Immature natural killer cell (primary cell): ENCODE measurements at places on chromosomes 5 and 9. TPM values are rescaled to one million over a fixed set of nuclear protein-coding genes. Genes with fewer than 3 reads are reported as not detected.

- peaks cover 25% of the 10 kb centered on the region for H3K4me1 ChIP-seq
- peaks cover 6% of the 10 kb centered on the region for H3K27me3 ChIP-seq
- no peak overlapping the region for H3K27ac ChIP-seq
- DNase-seq, result peak; percentile 21
These were observed 110.3 kb upstream of the PTCH1 start for GRCh38 chr9:95626885-95627558.

DNA sequence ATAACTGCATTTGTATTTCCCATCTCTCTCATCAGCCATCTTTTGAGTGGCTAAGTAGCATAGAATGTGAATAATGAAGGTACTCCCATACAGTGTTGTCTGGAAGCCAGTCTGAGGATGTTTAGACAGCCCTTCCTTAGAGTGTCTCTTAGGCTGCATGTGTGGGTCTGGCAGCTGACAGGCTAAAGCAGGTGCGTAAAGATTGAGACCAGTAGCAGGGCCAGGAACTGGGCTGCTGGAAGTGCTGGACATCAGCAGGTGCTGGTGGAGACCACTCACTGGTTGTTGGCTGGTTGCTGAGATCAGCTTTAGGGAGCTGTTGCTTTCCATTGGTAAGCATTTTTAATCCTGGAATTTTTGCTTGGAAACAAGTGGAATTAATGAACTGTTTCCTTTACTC lies 197.5 kb downstream of the PCSK5 start:
- no peak overlapping the region for H3K4me3 ChIP-seq
- no peaks in the 10 kb centered on the region for H3K36me3 ChIP-seq
- H3K27ac ChIP-seq, result no peak overlapping the region
- peaks cover 2% of the 10 kb centered on the region for H3K27me3 ChIP-seq
- no peaks in the 10 kb centered on the region for H3K4me1 ChIP-seq

- no peak overlapping the region for H3K27ac ChIP-seq
- H3K27me3 ChIP-seq, result peaks cover 1% of the 10 kb centered on the region
- H3K36me3 ChIP-seq, result no peaks in the 10 kb centered on the region
- no peaks in the 10 kb centered on the region for H3K4me1 ChIP-seq
- DNase-seq, result peak; percentile 32
- H3K4me3 ChIP-seq, result peak overlapping the region; percentile 33
These were observed 32.3 kb upstream of the NPM1 start for GRCh38 chr5:171355302-171355724.

DNA sequence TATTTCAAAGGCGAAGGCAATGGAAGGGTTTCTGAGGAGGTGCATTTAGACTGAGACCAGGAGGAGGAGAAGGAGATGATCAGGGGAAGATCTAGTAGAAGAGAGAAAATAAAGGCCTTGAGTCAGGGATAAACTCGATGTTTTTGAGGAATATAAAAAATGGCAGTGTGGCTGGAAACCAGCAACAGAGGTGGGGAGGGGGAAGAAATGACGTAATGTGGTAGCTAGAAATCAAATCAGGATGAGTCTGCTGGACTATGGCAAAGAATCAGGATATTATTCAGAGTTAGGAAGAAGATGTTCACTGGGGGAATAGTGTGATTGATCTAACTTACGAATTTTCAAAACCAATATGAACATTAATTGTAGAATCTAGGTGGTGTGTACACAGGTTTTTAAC lies 1673.9 kb upstream of the WWC1 start:
- no peaks in the 10 kb centered on the region for H3K4me1 ChIP-seq
- no peaks in the 10 kb centered on the region for H3K27me3 ChIP-seq
- H3K27ac ChIP-seq, result no peak overlapping the region
- H3K4me3 ChIP-seq, result no peak overlapping the region
- H3K36me3 ChIP-seq, result no peaks in the 10 kb centered on the region

GRCh38 chr5:140321796-140322195 lies 18.9 kb upstream of the PFDN1 start:
- H3K4me1 ChIP-seq, result no peaks in the 10 kb centered on the region
- DNase-seq, result no peak
- no peak overlapping the region for H3K27ac ChIP-seq

Gene KCNV2
- polyA plus RNA-seq, result not detected

- DNase-seq, result no peak
- no peaks in the 10 kb centered on the region for H3K36me3 ChIP-seq
- no peak overlapping the region for H3K27ac ChIP-seq
- no peaks in the 10 kb centered on the region for H3K27me3 ChIP-seq
These were observed 410.2 kb downstream of the ACTL7B start for GRCh38 chr9:108445431-108446071.

Gene HTR4
- not detected for polyA plus RNA-seq

DNA sequence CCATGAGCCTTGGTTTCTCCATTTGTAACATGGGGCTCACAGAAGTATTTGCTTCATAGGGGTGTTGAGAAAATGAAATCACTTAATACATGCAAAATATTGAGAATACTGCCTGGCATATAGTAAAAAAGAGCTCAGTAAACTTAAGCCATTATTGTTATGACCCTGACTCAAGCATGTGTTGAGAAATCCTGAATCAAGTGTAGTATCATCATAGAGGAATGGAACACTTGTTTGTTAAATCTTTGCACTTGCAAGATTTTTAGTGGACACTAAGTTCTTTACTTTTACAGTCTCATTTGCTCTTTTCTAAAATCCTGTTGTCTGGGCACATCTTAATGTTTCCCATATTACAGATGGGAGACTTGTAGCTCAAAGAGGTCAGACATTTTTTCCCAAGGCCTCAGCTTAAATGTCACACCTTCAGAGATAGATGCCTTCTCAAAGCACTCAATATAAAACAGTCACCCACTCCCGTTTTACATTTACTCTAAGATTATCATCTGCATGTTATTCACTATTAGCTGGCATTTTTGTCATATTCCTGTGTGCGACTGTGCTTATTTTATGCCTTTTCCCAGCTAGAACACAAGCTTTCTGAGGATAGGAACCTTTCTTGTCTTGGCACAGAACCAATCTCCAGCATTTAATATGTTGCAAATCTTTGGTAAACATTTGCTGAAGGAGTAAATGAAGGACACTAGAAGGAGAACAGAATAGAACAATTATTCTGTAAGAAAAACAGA lies 250.0 kb upstream of the TNC start:
- H3K4me3 ChIP-seq, result no peak overlapping the region
- peaks cover 6% of the 10 kb centered on the region for H3K27me3 ChIP-seq
- H3K36me3 ChIP-seq, result no peaks in the 10 kb centered on the region
